ENCODE measurements at places on chromosomes 11 and 22. TPM values are rescaled to one million over a fixed set of nuclear protein-coding genes. Genes with fewer than 3 reads are reported as not detected.
A peak's percentile ranks its signal among the peaks of the same experiment; 100 is the strongest.

GRCh38 chr11:122671400-122671891 lies 15.9 kb downstream of the UBASH3B start:
- no peak for DNase-seq

GRCh38 chr11:35974882-35975589 lies 31.2 kb downstream of the LDLRAD3 start:
- no peak for DNase-seq

- no peak for DNase-seq
These were observed 597.2 kb upstream of the ANO3 start for GRCh38 chr11:25734591-25735211.

DNA sequence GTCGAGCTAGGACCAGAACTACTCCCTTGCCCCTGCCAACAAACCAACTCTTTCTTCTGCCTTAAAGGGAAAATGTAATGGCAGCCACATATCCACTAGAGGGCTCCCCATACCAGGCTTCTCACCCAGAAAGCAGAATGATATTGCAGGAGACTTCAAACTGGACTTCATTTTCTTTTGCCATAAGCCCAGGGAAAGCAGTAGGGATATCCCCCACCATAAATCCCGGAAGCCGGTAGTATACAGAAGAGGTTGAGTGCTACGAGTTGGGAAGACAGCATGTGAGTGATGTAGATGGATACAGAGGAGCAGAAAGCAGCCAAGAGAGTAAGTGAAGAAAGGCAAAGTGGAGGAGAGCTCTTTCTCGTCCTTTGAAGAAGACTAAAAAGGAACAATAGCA lies 12.1 kb downstream of the PLAAT5 start:
- peak; percentile 63 for DNase-seq

MYBPC3 gene
- not detected for total RNA-seq

BTG4 gene
- total RNA-seq: not detected

GRCh38 chr22:32904044-32904443 lies 102.5 kb downstream of the TIMP3 start:
- DNase-seq: peak; percentile 5

GRCh38 chr22:29936186-29936585 lies 53.2 kb downstream of the MTMR3 start:
- DNase-seq: no peak

DNA sequence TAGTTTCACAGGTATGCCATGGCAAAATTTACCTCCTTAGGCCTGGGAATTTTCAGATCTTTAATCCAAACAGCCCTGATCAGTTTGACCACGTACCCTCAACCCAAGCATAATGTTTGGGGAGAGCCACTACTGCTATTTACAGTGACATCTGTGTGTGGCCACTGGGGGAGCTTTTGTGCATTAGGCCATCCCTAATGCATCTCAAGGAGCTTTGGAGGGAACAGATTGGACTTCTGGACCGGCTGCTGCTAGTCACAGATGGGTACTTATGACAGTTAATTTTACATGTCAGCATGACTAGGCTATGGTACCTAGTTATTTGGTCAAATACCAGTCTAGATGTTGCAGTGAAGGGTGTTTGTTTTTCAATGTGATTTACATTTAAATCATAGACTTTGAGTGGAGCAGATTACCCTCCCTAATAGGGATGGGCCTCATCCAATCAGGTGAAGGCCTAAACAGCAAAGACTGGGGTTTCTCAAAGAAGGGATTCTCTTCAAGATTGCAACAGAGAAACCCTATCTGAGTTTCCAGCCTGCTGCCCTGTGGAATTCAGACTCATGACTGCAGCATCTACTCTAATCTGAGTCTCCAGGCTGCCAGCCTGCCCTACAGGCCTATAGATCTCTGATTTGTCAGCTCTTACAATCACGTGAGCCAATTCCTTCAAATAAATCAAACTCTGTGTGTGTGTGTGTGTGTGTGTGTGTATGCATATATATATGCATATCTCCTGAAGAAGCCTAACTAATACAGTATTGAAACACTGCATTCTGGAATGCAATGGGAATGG lies 38.0 kb upstream of the GALNT18 start:
- no peak for DNase-seq

MACROD1 gene
- 8.7 TPM for total RNA-seq

GRCh38 chr11:79466411-79466810 lies 25.6 kb upstream of the TENM4 start:
- no peak for DNase-seq

DNA sequence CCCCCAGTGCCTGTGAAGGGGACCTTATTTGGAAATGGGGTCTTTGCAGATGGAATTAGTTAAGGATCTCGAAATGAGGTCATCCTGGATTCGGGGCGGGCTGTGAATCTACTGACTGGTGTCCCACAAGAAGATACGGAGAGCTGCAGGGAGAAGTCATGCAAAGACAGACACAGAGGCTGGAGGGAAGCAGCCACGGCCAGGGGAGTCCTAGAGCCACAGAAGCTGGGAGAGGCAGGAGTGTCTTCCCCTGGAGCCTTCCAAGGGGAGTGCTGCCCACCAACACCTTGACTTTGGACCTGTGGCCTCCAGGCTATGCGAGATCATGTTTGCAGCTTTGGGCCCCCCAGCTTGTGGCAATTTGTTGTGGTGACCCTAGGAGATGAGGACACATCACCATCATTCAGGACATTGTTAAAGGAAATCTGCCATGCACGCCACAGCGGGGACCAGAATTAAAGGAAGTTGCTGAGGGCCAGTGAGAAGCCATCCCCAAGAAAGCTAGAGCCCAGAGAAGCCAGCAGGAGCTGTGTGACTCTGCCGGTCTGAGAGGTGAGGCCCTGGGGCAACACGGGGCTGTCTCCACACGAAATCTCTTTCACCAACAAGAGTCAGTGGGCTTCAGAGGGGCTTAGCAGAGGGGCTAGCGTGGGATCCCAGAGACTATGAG lies 434.7 kb downstream of the BRD1 start:
- DNase-seq: no peak

- no peak for DNase-seq
These were observed 103.8 kb downstream of the ABTB2 start for GRCh38 chr11:34254011-34254410.

ANKK1 gene
- total RNA-seq: 2.7 TPM

DNA sequence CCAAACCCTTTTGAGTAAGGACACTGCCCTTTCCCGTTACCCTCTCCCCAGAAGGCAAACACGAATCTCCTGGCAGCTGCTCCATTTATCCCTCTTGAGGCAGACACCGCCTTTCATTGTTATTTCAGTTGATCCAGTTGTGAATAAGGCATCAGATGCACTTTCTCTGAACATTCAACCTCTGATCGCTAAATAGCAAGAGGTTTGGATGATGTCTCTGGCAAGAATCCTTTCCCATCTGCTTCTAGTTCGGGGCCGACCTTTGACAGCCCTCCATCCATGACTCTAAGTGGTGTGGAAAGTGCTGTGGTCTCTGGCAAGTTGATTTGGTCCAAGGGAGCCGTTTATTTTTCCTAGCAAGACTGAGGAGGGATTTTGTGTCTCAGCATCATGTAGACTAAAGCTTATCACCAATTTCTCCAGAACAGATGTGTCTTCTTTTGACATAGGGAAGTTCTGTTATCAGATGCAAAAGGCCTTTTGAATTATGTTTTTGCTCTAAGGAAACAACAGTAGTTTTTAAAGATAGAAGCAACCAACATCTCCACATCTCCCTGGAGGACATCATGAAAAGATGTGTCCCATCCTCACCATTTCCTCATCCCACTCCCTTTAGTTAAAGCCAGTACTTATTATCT lies 123.6 kb downstream of the CCDC34 start:
- no peak for DNase-seq

DNA sequence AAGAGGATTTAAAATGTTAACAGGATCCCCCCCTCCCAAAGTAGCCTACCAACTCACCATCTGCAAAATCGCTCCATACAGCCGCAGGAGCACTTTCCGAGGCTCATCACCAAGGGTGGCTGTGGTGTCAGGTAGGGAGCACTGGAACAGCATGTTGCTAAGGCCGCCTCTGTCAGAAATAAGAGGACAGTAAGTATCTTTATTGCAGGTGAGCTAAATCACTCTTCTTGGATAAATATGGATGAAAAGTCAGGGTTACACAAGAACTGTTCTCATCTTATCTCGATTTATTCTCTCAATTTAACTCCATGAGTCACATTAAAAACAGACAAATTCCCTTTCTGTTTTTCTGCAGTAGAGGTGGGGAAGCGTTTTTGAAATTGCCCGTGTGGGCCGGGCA lies 24.2 kb downstream of the CHKA start:
- no peak for DNase-seq

Measured in CD4-positive, alpha-beta memory T cell (primary cell).